ENCODE measurements at places on chromosomes 6 and 20.

DNA sequence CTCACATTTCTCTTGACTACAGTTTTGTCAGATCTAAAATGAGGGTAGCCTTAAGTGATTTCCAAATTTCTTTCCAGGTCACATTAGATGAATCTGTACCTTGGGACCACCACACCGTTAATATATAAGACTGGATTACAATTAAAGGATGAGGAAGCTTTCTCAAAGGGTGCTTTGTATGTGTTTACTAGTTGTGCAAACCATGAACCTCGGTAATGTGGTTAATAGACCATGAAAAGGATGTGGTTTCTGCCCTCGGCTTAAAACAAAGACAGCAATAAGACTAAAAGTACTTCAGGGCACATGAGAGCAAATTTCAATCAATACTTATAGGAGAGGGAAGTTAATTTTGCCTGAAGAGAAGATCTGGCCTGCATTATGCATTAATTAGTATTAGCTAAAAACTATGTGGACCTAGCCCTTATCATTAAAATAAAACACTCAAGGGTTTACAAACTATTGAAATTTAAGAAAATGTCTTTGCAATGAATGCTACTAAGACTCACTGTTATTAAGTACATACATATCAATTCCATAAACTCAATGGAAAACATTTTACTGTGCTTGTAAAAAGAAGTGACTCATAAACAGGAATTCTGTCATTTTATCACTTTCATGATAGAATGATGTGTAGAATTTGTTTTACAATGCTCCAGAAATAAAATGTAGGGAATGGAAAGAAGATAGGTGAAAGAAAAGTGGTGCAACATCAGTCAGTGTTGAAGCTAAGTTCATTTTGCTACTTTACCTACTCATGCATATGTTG lies 936 bp upstream of the TMX4 start:
- no peak for DNase-seq

DNA sequence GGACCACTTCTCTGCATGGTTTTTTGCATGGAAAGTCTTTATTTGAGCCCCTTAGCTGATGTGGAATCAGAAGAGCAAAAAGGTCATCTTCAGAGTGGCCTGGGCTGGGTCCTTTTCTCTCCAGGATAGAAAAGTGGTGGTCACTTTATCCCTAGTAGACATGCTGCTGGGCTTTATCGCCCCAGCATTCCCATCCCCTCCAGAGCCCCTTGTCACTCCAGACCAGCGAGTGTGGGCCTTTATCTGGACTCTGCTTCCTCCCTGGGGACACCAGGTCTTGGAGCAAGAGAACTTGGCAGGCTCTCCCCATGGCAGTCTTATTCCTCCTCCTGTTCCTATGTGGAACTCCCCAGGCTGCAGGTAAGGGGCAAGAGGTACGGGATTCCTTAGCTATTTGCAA lies at the start of gene LY6G6F:
Gene LY6G6F (plus strand): TSS at position 268 of the 400 bp plus-strand sequence. CDS start 41 bp downstream, at position 309.
- no peak for DNase-seq

DNA sequence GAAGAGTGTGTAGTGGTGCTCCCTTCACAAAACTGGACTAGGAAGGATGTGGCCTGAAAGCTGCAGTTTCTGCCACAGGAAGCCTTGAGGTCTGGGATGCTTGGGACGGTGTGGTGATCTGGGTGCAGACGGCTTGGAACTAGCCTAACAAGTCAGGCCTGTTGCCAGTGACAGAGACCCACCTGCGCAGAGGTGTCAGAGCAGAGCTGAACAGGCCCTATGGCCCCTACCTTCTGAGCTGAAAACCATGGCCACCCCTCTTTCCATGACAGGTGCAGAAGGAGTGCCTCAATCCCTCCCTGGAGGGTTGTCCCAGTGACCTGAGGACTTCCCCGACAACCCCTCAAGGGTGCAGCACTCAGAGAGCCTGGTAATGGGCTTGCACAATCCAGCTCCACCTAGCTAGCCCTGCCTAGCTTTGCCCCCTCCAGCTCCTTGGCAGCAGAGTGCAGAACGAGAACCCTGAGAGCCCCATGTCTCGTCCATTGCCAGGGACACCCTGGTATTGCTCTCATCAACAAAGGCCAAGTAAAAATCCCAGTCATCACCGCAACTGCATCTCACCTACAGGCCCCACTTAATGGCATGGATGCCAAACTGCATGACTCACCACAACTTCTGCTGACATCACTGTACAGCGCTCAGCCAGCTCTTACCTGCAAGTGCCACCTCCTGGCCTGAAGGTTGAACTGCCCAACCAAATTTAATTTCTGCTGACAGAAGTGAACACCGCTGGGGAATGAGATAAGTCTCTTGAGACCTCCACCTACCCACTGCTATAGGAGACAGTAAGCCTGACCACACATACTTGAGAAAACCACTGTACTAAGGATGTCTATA lies 563.1 kb downstream of the TFAP2A start:
- DNase-seq = no peak

GRCh38 chr6:41050536-41050935 lies 2.5 kb upstream of the APOBEC2 start:
- DNase-seq = no peak

DNA sequence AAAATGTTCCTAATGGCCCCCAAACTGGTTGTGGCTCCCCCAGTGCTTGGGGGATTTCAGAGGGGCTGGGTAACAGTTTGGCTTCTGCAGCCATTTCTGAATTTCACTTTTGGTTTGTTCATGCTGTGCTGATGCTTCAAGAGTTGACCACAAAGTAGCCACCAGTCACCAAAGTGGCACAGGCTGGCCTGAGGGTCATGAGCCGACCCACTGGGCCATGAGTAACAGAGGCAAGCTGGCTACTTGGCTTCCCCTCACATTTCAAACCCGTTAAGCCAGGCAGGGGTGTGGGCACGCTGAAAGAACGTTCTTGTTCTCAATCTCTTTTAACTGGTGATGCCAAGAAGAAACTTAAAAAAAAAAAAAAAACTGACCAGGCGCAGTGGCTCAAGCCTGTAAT lies 15.1 kb upstream of the NXT1 start:
- no peak for DNase-seq

All from C1 segment of cervical spinal cord (tissue), 14 donors.